ENCODE measurements at places on chromosomes 3 and 15.
A peak's percentile ranks its signal among the peaks of the same experiment; 100 is the strongest.

- no peak for DNase-seq
These were observed 442.8 kb upstream of the ARRDC4 start for GRCh38 chr15:97517737-97518136.

- no peak for DNase-seq
These were observed 5.1 kb upstream of the ANKRD63 start for GRCh38 chr15:40287968-40288367.

- no peak for DNase-seq
These were observed 45.9 kb upstream of the APEH start for GRCh38 chr3:49628249-49628648.

- no peak for DNase-seq
These were observed 10.5 kb downstream of the MYRIP start for GRCh38 chr3:39819899-39820298.

DNA sequence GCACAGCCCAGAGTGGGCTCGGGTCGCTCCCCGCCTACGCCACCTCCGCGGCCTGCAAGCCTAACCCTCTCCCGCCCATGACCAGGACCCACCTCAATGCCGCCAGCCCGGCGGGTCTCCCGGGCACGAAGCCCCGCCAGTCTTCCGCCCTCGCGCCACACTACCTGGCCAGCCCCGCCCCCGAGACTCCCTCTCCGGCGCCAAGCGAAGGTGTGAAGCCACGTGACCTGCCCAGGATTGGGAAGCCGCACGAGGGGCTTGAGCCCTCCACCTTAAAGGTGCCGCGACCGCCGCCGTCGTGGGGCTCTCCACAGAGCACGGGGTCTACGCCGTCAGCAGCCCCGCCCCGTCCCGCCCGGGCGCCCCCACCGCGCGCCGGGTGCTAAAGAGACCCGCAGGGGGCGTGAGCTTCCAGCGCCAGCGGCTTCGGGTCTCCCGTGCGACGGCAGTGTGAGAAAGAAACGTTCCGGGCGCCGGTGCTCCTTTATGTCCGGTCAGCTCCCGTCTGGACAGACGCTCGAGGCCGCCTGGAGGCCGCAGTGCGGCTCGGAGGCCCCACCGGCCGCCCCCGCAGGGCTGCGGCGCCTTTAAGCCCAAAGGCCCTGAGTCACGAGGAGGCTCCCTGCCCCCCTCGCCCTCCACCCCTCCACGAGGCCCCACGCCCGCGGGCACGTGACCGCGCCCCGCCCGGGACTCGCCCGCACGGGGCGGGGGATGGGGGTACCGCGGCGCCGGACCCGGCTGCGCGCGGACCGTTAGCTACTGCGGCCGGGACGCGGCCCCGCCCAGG is at the start of gene CPEB1:
Gene CPEB1, minus strand, starts transcription at position 319 of the 790 bp plus-strand sequence. CDS start 18,904 bp downstream, outside the sequence.
- peak; percentile 31 for DNase-seq

- no peak for DNase-seq
These were observed 62.8 kb upstream of the IMPG2 start for GRCh38 chr3:101383156-101383575.

DNA sequence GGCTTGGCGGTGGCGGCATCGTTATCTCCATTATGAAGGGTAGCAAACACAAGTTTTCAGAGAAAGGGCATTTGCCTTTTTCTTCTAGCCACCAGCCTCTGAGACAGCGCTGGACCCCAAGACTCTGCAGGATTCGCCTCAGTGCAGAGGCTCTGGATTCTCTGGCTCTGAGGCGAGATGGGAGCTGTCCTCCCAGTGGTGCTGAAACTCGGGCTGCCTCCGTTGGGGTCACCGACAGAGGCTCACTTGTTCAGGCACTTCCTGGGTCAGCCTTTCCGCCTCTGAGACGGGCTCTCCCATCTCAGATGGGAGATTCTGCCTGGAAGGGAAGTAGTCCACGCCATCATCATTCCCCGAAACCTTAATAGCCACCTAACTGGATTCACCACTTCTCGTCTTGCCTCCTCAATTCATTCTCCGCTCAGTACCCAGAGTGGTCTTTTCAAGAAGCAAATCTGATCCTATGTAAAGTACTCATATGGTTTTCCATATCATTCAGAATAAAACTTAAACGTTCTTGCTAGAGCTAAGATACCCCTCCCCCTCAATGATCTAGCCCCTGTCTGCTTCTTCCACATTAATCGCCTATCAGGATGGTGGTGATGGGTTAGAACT is 76.9 kb downstream of the RHCG start:
- DNase-seq, result no peak

- no peak for DNase-seq
These were observed 51.2 kb upstream of the PCSK6 start for GRCh38 chr15:101540480-101541239.

- DNase-seq, result no peak
These were observed 2.5 kb downstream of the TTBK2 start for GRCh38 chr15:42918047-42918446.

DNA sequence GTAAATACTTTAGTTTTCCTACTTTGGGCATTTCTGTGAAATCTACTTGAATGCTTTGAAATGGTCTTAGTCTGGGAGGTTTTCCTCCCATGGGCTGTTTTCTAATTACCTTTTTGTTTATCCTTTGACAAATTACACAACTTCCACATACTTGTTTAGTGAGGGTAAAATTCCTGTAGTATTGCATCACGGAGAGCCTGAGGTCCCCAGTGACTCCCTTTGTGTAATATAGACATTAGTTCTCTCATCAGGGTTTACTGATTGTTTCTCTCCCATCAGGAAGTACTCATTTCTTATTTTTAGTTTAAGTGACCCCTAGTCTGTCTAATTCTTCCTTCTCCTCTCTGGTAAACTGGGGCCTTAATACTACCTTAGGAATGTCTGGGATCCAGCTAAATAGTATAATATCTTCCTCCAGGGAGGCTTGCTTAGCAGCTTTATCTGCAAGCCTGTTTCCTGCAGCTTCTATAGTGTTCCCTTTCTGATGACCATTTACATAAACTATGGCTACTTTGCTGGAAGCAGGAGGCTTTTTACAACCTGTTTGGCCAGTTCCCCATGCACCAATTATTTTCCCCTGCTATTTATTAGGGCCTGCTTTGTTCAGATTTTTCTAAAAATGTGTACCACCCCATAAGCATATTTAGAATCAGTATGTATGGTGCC is 87.2 kb upstream of the XCR1 start:
- peak; percentile 75 for DNase-seq

GRCh38 chr3:189457201-189457607 is 174.0 kb upstream of the TP63 start:
- no peak for DNase-seq

DNA sequence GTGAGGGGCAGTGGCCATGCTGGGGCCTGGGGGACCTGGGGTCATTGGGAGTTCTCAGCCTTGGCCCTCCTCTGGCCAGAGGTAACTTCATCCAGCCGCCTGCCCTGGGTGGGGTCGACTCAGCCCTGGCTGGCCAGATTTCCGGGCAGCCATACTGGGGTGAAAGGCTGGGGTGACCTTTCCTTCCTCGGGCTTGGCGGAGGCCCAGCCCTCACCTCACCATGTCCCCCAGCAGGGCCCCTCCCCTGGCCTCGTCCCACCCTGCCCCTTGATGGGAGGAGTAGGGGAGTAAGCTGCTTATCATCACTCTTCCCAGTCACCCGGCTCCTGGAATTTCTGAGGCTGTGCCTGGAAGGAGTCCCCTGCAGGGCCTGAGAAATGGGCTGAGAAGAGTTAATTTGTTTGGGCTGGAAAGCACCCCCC is 5.4 kb downstream of the SEMA3F start:
- DNase-seq, result no peak

GRCh38 chr3:143750841-143751240 is 97.4 kb downstream of the SLC9A9 start:
- DNase-seq, result no peak

GRCh38 chr3:128605091-128606046 is 45.2 kb downstream of the RPN1 start:
- DNase-seq, result no peak

DNA sequence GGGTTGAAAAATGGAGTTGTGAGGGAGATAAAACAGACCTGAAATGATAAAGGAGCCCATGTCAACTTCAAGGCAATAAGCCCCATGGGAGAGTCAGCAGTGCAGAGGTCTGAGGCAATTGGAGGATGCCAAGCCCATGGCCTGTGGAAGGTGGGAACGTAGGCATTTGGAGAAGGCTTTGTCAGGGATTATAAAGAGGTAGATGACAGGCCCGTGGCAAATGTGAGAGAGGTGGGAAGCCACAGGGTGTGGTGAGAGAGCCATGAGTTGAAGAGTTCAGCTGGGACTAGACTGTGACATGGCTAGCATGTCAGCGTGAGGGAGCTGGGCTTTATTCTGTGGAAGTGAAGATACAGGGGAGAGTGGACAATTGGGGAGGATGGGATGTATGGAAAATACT is 35.4 kb downstream of the MFSD1 start:
- no peak for DNase-seq

GRCh38 chr15:73941044-73941443 is 14.8 kb downstream of the LOXL1 start:
- DNase-seq, result no peak

GRCh38 chr3:181609030-181609767 is 102.5 kb upstream of the SOX2 start:
- no peak for DNase-seq

DNA sequence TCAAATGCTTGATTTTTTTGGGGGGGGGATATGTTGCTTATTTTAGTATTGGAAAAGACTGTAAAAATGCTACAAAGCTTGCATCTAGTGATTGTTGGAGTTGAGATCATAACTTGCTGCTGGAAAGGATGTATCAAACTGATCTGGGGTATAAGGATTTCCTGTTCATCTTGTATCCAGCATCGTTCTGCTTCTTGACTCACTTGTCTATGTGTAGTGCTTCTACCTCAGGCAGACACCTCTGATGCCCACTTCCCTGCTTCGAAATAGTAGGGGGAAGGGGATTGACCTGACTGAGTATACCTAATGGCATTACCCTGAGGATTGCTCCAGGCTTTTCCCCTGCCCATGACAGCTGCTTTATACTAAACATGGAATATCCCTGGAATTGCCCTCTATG is 42.7 kb downstream of the STT3B start:
- DNase-seq, result no peak

DNA sequence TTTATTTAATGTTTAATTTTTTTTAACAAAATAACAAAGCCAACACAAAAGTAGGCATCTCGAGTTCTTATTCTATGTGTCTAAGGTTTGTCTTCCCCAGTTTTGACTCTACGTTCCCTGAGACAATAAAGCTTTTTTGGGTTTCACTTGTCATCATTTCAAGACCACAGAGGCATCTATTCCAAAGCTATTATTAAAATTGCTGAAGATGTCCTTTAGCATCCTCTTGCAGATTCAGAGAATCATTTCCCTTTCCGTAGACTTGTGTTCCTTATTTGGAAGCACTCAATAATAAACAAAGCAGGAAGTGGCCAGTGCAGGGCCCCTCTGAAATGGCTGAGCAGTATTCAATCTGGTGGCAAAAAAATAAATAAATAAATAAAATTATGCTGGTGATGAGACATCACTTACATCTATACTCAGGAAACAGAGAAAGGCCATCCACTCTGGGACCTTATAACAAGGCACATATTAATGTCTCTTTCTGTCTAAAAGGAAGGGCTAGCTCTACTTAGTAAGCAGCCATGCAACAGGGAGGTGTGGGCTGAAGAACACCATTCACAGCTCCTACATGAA is 362.3 kb downstream of the WDR72 start:
- DNase-seq, result no peak

- no peak for DNase-seq
These were observed 978.1 kb upstream of the ALCAM start for GRCh38 chr3:104388619-104389018.

DNA sequence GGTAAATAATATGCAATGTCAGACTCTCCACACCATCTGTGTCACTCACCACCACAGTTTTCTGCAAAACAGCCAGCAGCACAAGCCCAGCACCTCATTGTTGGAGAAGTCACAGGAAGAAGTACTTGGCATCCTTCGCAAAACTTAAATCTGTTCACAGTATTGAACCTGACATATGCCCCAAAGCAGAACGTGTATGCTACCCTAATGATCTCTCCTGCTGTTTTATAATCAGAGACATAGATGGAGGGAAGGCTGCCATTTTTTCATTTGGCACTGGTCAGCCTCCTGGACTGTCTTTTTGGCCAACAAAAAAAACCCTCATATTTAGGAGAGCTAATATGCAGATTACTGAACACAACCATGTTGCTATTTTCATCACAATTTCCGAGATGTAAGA is 1272.9 kb downstream of the ROBO1 start:
- peak; percentile 81 for DNase-seq

DNA sequence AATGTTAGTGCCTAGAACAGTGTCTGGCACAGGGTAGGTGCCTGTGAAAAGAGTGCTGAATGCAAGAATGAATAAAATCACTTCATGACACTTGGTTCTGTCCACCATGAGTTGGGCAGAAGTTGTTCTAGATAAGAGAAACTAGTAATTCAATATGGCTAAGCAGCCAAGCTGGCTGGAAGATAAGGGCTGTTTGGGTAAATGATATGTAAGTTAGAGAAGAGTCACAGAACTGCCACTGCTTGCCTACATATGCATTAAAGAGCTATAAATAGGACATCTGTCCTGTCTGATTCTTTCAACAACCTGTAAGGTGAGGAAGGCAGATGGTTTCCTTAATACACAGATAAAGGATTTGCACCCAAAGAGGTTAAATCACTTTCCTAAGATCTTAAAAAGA is 13.1 kb downstream of the MTMR10 start:
- DNase-seq, result no peak

- peak; percentile 83 for DNase-seq
These were observed 22.5 kb downstream of the GABRA5 start for GRCh38 chr15:26889298-26889898.

DNA sequence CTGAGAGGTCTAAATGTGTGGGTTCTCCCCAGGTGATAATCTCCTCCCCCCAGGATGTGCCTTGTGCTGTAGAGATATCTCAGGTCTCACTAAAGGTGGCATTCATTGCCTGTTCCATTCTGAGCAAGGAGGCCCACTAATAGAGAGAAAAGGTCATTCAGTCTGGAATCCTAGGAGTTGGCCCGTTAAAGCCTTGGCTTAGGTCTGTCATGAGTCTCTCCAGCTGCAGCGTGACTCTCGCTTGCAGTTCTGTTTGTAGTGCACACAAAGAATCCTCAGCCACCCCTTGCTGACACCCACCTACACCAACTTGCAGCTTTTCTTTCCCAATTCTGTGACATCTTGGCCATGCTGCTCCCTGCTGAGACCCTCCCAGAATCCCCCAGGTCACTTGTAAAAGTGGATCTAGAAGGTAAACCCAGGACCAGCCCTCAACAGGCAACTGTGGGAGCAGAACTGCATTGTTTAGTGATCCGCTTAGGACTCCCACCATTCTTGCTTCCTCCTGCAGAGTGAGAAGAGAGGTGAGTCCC is 17.7 kb downstream of the MAGEF1 start:
- DNase-seq, result no peak

DNA sequence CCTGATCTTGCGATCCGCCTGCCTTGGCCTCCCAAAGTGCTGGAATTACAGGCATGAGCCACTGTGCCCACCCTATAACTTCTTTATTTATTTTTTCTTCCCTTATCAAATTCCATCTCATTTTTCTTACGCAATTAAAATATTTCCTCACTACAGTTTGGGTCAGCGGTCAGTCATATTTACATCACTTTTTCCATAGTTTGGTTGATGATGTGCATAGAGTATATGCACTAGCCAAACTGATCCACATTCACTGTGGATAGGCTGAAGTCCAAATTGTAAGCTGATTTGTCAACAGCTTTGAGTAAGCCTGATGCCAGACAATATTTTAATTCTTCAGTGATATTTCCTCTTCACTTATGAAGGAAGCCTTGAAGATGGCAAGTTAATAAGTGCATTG is 256.3 kb downstream of the TIGIT start:
- no peak for DNase-seq

- no peak for DNase-seq
These were observed 7.4 kb downstream of the TBC1D23 start for GRCh38 chr3:100268156-100268555.

Data from cerebellar cortex (tissue), 1 donor.